ENCODE measurements at places on chromosomes 13 and 19. TPM values are rescaled to one million over a fixed set of nuclear protein-coding genes. Genes with fewer than 3 reads are reported as not detected.

- no peak for DNase-seq
Observed at GRCh38 chr19:19006213-19006612, 27.1 kb downstream of the SUGP2 start.

DNA sequence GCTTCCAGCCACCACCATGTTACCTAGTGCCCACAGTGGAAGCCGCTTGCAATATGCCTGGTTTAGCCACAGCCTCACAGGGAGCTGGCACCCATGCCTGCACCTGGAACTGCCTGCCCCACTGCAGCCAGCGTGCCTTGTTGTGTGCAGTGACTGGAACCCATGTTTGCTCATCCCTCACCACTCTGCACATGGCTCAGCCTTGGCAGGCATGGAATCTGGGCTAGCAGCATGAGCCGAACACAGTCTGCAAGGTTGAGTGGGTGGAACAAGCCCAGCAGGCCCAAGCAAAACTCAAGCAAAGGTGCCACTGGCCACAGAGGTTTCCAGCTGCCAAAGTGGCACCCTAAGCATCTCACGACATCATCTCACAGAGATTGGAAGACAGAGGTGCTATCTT is 269.5 kb downstream of the PCDH20 start:
- no peak for DNase-seq

GRCh38 chr19:55166530-55167268 is at the start of gene DNAAF3:
TSS of gene DNAAF3 (minus strand) at chr19:55166613. CDS start at chr19:55166413, 200 bp downstream.
- DNase-seq, result peak; percentile 47

- DNase-seq, result no peak
Observed at GRCh38 chr19:40800997-40801377, 2.0 kb downstream of the EGLN2 start.

Gene GNG14
- not detected for total RNA-seq

Gene CACNA1A
- 25.7 TPM for total RNA-seq

Gene ZNF100
- 5.1 TPM for total RNA-seq

Gene ZNF730
- not detected for total RNA-seq

Gene ZFR2
- total RNA-seq, result not detected

Data from Peyer's patch (tissue), 4 donors.